ENCODE measurements at places on chromosomes 3 and 15.
A peak's percentile ranks its signal among the peaks of the same experiment; 100 is the strongest.

DNA sequence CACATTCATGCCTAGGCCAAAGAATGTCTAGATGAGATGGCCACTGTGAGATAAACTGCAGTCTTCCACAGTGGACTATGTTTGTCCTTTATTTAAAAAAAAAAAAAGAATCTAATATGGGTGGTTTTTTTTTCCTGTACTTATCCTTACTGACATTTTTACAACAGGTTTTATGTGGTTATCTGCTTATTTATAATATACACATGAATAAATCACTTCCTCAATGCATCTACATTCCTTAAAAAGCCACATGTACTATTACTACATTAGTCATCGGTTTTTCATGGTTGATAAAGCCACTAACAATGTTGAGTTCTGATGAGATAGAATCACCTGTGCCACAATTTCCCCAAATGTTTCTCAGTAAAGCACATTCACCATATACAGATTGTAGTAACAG is 341.3 kb upstream of the THBS1 start:
- DNase-seq = no peak

DNA sequence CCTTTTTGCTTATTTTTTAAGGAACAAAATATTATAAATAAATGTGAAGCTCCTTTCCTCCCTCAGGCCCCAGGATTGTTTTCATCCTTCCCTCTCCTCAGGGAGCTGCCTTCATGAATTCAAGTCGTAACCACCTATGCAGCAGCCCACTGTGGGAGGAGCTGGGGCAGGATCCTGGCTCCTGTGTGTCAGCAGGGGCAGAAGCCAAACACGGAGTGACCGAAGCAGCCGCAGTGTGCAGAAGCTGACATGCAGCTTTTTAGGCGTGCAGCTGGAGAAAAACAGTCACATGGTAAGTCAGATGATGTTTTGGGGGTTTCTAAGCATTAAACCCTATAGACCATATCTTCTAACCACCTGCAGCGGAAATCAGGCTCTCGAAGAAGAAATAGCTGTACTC is 231.3 kb downstream of the OCA2 start:
- DNase-seq = no peak

- no peak for DNase-seq
Observed at GRCh38 chr15:85495544-85495943, 115.1 kb downstream of the AKAP13 start.

- DNase-seq = peak; percentile 56
Observed at GRCh38 chr3:138187296-138188012, at the start of gene ARMC8. Gene ARMC8, plus strand, starts transcription at chr3:138187301. Its CDS starts 254 bp downstream, at chr3:138187555.

DNA sequence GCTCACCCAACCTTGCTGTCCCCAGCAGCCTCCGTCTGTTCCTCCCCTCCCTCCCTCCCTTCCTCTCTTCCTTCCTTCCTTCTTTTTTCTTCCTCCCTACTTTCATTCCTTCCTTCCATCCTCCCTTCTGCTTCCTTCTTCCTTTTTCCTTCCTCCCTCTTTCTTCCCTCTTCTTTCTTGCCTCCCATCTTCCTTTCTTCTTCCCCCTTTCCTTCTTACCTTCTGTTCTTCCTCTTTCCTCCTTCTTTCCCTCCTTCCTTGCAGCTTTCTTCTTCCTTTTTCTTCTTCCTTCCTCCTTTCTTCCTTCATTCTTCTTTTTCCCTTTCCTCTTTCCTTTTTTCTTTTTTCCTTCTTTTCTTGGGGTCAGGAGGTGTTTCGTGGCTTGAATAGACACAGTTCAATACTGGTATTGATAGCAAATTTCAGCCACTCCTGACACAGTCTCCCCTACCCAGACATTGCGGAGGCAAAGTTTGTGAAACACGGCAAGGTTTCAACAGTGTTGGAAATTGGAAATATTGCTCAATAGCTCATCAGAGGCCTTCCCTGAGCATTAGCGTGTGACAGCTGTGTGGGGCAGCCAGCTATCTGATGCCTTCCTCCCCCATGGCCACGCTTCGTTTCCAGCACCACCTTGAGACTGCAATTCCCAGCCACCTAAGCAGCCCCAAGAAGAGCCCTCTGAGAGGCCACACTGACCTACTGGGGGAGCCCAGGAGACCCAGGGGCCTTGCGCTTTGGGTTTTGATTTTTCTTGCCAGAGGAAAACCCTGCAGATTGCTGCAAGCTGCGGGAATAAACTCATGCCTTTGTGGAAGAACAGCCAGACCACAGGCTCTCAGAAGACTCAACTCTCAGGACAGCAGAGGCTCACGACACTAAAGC is 82.2 kb downstream of the KLF15 start:
- no peak for DNase-seq

DNA sequence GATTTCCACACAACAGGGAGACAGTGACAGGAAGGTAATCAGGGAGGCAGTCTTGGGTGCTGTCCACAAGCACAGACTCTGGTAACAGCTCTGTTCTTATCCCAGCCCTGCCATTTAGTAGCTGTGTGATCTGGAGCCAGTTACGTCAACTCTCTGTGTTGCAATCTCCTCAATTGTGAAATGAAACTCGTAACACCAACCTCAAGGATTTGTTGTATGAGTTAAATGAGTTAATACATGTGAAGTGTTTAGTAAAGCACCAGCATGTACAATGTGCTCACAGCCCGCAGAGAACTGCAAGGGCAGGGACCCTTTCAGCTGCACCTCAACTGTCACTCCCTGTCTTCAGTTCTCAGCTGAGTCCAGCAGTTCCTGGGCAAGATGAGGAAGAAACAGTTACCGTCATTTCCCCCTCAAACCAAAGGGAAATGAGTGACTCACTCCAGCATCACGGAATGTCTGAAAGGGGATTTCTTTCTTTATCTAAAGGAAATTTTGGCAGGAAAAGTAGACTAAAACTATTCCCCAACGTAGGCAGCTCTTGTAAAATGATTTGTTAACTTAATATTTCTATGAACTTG is 39.9 kb upstream of the MB21D2 start:
- DNase-seq = peak; percentile 16

Measured in activated CD4-positive, alpha-beta T cell treated with anti-CD3 and anti-CD28 coated beads for 36 hours (primary cell).